ENCODE measurements at places on chromosomes 1 and 21. TPM values are rescaled to one million over a fixed set of nuclear protein-coding genes. Genes with fewer than 3 reads are reported as not detected.

DNA sequence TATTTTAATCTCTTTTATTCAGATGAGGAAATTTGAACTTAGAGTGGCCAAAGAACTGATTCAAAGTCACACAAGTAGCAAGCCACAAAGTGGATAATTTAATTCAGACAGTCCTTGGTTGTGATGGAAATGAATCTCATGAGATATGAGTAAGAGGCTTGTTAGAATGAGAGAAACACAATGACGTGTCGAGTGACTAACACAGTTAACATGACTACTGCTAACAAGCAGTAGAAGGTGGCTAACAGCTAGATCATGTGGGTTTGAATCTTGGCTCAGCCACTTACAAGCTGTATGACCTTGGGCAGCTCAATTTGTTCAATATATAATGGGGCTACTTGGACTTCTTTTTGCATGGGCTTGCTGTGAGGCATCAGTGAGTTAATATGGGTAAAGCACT, 104.5 kb upstream of the LMO4 start:
- DNase-seq: peak; percentile 99

Gene ZNF683
- total RNA-seq: not detected

DNA sequence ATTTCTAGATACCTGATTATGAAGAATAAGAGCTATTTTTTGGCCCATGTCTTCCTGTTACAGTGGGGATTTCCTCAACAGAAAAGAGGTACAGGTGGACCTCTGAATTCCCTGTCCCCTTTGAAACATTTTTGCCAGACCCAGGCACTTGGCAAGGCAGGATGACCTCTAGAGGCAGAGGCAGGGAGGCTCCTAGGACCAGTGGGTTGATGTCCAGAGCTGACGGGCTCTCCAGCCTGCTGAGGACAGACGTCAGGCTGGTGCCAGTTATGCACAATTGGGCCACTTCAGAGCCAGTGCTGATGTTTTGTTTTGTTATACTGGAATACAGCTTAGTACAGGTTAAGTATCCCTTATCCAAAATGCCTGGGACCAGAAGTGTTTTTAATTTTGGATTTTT, 18.5 kb upstream of the A3GALT2 start:
- no peak for DNase-seq

Gene WNT3A
- not detected for total RNA-seq

- DNase-seq: no peak
These were observed 159.9 kb downstream of the ZBTB18 start for GRCh38 chr1:244210884-244211558.

Gene KIAA1614
- 7.2 TPM for total RNA-seq

- no peak for DNase-seq
These were observed 16.3 kb downstream of the SLC19A1 start for GRCh38 chr21:45525910-45526306.

- DNase-seq: no peak
These were observed 4.8 kb downstream of the INKA2 start for GRCh38 chr1:111734426-111734825.

Gene CKS1B
- total RNA-seq: 72.4 TPM

DNA sequence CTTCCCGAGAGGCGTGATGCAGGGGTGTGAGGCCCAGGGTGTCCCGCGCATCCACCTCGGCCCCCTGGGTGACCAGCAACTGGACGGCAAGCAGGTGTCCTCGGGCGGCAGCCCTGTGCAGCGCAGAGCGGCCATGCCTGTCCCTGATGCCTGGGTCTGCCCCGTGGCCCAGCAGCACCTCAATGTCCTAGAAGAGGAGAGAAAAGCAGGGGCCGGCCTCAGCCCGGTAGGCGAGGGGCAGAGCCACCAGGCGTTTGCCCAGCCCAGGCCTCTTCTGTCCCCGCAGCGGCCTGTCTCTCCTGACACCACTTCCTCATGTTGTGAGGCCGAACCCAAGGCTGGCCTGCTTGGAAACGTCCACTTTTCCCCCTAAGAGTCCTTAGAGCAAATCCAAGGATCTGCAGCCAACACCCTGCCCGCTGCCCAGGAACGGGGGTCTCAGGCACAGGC, 1.7 kb downstream of the ANKRD65 start:
- DNase-seq: no peak

Gene ATAD3C
- total RNA-seq: 0.38 TPM

Gene RGSL1
- not detected for total RNA-seq

Gene RGS13
- not detected for total RNA-seq
